ENCODE measurements at places on chromosomes 5 and 9.

GRCh38 chr9:33620738-33621439, 96.8 kb downstream of the ANKRD18B start:
- DNase-seq = no peak

DNA sequence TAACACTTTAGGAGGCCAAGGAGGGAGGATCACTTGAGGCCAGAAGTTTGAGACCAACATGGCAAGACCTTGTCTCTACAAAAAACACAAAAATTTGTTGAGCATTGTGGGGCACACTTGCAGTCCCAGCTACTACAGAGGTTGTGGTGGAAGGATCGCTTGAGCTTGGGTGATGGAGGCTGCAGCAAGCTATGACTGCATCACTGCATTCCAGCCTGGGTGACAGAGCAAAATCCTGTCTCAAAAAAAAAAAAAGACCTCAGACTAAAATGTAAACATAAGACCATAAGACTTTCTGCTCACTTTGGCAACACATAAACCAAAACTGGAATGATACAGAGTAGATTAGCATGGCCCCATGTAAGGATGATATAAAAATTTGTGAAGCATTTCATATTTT, 24.6 kb upstream of the NANS start:
- DNase-seq = no peak

DNA sequence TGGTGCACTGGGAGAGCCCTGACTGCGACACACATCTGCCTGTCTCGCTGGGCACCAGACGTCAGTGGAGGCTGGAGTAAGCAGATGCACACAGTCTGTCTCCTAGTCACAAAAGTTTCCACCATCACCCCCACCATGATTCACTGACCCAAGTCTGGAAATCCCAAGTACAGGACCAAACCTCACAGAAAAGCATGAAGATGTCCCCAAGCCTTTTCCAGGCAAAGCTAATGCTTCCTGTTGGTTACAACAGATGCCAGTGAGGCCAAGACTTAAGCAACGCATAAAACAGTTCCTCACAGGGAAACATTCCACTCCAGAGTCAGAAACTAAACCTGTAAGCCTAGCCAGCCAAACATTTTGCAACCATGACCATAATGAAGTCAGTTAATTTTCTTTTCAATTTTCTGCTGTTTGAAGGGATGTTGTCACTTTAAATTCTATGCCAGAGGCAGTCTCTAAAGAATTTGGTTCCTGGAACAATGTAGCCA, 259.3 kb upstream of the SLC30A5 start:
- no peak for DNase-seq

- DNase-seq = no peak
These were observed 10.8 kb upstream of the PRRC1 start for GRCh38 chr5:127506616-127507015.

DNA sequence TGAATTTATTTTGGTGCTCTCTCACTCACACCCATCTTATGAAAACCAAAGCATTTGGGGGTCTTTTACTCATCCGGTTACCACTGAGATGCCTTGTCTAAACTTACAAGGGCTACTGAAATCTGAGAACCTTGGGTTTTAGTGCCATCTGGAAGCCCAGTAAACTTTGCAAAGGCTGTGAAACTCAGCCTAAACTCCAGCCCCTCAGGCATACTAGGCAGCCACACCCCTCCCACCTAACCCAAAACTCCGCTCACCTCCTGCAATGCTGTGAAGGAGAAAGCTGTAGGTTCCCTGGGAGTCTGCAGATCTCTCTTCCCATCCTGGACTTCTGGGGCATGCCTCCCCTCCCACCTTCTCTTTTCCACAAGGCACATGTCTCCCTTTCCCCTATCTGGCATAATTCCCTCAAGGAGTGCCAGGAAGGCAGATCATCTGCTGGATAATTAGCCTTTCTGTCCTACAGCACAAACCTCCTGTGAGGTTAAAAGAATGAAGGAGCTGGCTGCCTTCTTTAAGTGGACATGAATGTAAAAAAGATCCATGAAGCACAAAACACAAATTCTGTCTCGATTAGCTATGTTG, 71.5 kb upstream of the ANXA1 start:
- no peak for DNase-seq

DNA sequence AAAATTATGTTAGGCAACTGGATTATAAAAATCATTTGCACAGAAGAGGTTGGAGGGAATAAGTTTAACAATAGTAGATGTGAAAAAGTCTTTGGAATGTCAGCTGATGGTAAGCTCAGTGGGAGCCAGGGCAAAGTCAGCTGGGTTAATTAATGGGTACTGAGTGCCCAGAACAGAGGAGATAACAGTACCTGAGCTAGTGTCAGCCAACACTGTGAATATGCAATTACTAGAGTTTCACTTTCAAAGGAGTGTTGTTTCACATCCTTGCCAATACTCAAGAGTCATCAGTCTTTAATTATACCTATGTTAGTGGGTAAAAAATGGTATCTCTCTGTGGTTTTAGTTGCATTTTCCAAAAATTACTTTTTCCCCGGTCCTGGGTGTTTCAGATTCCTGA, 135.1 kb downstream of the KIF4B start:
- DNase-seq = no peak

DNA sequence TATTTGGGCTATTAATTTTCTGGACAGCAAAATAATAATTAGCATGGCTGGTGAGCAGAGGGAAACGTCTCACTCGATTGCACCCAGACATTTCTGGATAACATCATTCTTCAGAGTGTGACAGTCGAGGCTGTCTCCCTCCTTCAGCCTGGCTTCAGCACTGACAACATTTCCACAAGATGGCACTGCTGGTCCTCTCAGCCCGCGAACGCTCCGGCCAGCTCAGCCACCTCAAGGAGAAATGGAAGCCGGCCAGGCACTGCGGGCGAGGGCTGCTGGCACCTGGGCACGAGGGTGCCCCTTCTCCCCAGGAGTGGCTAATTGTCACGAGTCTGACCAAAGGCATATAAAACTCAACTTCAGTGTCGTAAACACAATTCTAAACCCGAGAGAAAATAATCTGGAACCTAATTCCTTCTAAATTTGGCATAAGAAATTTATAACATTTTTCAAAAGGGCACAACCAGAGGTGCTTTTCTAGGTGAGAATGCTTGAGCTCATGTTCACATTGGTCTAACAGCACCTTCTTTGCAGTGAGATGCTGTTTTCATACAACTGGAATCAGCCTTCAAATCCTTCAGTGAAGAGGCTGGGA, 65.9 kb downstream of the DAP start:
- no peak for DNase-seq

DNA sequence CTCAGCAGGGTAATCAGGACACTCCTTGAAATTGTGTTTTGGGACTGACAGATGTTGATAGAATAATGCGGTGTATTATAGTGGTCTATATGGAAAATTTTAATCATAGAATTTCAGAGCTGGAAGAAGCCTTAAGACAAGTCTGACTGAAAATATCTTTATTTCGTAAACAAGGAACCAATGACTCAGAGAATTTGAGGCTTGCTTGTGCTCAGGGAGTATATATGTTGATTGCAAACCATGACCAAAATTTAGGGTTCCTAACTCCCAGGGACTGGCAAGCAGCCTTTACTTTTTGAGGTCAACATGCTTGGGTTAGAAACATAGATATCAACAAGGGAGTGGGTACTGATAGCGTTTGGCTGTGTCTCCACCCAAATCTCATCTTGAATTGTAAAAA, 287.2 kb downstream of the CD180 start:
- no peak for DNase-seq

DNA sequence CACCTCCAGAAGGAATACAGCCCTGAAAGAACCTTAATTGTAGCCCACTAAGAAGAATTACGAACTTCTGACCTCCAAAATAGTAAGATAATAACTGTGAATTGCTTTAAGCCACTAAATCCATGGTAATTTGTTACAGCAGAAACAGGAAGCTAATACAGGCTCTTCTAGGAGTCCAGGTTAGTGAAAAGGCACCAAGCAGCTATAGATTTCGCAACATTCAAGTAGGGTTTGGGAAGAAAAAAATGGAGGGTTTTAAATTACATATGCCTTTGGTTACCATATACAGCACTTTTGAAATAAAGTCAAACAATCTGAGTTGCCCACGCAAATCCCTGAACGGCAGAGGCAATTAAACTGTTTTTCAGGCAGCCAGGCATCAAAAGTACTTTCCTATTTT, 1.7 kb upstream of the ACTL7A start:
- no peak for DNase-seq

DNA sequence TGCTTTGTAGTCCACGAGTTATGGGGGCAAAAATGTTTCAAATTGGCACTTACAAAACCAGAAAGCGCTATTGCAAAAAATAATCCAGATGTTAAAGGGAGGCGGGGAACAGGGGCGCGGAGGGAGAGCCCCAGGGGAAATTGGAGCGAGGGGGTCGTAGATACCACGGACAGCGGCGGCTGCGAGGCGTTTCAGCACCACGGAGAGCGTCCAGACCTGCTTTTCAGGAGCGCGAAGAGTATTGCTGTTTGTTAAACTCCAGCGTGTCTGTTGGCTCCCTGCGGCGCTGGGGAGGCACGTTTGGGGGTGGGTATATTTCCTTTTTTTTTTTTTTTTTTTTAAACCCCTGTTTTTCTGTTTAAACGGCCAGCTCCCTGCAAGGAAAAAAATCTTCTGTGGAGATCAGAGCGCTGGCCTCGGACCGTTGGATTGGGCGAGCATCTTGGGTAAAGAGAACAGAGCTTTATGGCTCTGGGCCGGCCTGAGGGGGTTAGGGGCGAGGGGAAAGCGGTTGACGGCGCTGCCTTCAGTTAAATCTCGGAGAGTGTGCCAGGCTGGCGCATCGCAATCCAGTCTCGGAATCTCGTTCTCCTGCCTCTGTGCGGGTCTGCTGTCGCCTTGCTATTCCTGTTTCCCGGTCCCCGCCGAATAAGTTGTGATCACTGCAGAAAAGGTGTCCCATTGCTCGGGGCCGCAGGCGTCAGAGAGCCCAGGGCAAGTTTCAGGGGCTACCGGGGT, at the start of gene GLRA1:
Gene GLRA1, minus strand, starts transcription at position 288 of the 738 bp plus-strand sequence. CDS start 302 bp downstream, outside the sequence.
- DNase-seq = peak; percentile 17

GRCh38 chr5:57718155-57718554, 235.5 kb upstream of the ACTBL2 start:
- no peak for DNase-seq

- no peak for DNase-seq
These were observed 265.5 kb downstream of the CWC27 start for GRCh38 chr5:65034029-65034812.

- DNase-seq = no peak
These were observed 38.7 kb downstream of the SLC28A3 start for GRCh38 chr9:84301851-84302250.

DNA sequence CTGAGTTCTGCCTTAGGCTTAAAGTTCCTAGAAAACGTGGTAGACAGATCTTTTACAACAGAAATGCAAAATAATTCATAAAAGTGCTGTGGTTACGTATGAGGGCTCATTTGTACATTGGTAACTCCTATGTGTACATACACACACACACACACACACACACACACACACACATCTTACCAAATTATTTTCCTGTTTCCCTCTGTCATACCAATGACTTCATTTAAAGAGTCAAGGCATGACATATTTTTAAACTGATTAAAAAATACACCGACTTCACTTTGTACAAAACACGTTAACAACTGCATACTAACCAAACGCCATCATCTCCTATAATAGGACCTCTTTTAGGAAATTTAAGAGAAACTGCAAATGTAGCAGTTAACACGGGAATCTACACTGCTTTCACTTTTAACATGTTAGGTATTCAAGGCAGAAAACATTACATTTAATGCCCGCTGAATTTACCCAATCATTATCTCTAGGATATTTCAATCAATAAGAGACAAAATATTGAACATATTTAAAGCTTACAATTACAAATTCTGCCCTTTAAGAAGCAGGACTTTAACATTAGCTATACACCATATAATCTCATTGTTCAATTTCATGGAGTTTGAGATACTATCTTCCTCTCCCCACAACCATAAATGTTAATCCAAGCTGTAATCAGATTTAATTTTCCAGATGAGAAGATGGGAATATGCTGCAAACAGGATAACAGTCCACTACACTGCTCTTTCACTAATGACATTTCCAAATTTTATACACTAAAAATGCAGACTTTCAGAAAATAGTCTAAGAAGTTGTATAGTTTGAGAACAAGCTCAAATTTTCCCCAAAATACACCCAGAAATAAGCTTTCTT, 133.1 kb downstream of the DENND1A start:
- no peak for DNase-seq

All from stimulated activated CD8-positive, alpha-beta memory T cell treated with anti-CD3 and anti-CD28 coated beads, Interleukin-2, amount 100 ng/mL, for 1 hour (primary cell).